ENCODE measurements at places on chromosomes 4 and X.

GRCh38 chrX:10233173-10233572, 76.4 kb downstream of the CLCN4 start:
- no peak for DNase-seq

DNA sequence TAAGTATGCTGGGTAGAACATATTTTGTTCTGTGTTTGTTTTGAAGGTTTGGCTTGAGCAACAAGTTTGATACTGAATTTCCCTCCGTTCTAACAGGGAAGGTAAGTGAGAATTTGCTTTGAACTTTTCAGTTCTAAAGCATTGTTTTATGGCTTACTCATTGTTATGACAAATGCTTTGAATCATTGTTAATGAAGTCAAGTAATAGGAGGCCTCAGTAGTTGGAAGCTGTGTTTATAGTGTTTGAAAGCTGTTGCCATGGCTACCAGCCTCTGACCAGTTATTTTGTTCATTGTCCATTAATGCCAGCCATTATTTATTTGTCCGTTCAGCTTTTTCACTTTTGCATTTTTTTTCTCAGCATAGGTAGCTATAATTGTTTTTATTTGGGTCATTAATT, 14.4 kb downstream of the CHIC1 start:
- DNase-seq, result no peak

DNA sequence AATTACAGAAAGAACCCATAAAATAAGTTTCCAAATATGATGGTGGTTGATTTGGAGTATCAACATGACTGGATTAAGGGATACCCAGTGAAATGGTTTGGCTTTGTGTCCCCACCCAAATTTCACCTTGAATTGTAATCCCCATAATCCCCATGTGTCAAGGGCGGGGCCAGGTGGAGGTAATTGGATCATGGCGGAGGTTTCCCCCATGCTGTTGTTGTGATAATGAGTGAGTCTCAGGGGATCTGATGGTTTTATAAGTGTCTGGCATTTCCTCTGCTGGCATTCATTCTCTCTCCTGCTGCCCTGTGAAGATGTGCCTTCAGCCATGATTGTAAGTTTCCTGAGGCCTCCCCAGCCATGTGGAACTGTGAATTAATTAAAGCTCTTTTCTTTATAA, 39.1 kb downstream of the WDFY3 start:
- no peak for DNase-seq

DNA sequence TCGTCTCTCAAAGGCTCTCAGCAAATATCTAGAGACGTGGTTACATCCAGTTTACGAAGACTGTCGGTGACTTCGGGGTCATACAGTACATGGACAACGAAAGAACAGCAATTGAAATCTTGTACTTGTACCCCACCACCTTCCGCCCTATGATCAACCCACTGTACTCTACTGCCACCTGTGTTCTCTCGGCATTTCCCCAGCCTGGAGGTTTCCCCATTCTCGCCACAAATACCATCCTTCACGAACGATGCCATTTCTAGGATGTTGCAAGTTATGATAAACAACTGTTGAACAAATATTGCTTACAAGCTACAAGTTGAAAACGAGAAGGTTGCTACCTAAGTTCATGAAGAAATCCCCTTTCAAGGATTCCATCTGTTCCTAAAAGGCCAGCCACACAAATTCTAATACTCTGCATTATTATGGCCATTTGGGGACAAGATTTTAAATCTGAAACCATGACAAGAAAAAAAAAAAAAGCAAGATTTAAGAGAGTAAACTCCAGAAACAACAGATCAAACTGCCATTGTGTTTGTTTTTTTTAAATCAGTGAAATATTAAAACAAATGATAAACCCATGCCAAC, 1.6 kb downstream of the APBB2 start:
- peak; percentile 79 for DNase-seq

- peak; percentile 30 for DNase-seq
Measured at GRCh38 chrX:107715331-107716117, 60.1 kb downstream of the TSC22D3 start.

DNA sequence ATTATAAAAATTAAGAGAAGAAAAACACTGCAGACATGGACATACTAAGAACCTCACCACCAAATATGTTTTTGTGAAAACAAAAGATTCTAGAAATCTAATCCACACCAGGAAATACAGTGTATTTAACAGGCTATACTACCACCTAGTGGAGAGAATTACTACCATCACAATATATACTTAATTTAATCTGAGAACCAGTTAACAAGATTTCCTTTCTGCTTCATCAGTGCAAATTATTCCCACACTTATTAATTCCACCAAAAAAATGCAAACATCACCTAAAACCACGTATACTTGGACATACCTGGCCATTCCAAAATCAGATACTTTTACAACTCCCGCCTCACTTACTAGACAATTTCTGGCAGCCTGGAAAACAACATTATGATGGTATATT, 7.0 kb upstream of the TXK start:
- DNase-seq, result peak; percentile 61

DNA sequence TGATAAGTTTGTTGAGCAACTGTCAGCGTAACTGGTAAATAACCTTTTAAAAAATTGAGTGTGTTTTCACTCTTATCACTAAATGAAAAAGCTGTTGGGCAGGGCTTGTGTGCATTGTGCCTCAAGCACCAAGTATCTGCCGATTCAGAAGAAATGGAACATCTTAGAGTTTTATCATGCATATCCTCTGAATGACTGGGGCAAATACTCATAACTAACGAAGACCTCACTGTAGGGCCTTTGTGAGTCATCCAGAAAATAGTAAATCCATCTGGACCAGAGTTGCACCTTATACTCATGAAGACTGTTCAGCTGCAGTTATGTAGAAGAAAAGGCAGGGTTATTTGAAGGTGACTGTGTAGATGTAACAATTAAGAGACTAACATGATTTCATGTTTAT, 222.1 kb downstream of the CAMK2D start:
- DNase-seq, result no peak

GRCh38 chr4:145315811-145316225, 135.4 kb upstream of the OTUD4 start:
- no peak for DNase-seq

DNA sequence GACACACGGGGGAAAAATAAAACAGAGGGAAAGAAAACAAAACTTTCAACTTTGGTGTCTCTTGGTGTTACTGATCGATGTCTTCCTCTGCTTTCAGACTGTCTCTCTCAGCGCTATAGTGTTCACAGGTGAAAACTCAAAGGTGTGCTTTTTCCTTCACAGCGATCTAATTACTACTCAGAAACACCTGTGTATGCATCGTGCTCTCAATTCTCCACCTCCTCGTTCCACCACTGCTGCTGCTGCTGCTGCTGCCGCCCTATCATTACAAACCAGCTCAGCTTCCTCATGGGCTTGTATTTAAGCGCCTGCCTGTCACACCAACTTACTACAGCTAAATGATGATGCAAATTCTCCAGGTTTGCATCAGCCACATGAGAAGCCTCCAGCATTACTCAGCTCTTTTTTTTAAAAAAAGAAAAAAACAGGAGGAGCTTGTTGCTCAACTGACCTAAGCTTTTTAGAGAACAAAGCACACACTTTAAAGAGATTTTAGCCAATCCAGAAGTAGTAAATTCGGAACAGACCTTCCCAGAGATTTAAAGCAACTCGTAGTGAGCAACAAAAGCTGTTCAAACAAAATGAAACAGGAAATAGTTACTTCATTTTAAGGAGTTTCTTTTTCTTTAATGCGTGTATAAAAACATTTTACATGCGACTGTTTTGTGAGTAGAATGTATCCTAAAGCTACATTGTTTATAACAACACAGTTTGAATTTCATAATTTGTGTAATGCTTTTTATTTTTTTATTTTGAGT, at the start of gene SLC7A11:
Gene SLC7A11, minus strand, starts transcription at position 274 of the 758 bp plus-strand sequence. CDS start 280 bp downstream, outside the sequence.
- peak; percentile 97 for DNase-seq

DNA sequence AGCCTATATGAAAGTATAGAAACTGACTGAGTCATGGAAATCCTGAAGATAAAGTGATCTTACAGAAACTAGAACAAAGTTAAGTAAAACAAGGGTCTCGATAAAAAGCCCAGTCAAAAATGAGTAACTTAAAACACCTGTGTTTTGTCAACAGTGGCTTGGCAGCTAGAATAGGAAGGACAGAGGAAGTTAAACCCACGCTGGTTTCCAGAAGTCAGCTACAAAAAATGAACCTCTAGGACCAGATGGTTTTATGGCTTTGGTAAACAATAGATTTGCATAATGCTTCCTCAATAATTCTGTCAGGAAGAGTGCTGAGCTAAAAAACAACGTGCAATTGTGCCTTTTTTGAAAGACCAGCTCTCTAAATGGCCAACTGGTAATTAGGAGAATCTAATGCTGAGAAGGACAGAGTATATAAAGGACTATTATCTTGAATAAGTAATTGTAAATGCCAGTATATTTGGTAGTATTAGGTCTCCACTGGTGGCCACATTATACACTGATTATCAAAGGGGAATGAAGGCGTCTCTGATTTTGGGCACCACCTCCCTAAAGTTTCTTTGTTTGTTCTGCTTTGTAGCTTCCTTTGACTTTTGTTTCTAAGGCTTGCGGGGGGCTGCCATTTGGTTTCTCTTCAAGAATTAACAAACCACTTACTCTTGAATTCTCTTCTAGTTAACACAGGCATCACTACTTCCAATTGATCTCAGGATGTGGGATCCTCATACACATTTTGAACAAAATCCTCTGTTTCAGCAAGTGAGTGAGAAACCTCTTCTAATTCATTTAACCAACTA, 72.2 kb upstream of the PPP3CA start:
- DNase-seq, result peak; percentile 73

DNA sequence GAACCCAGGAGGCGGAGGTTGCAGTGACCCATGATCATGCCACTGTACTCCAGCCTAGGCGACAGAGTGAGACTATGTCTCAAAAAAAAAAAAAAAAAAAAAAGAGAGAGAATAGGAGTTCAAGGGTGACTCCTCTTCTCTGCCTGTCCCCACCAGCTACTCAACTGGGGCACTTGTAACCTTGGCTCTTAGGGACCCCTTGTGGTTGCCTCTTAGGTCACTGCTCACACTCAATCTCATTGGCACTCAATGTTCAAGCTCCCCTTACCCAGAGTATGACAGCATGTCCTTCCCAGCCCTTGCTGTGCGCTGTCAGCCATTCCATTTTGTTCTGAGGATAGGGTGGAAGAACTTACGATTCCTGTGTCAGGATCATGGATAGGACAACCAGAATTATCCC, 82.4 kb upstream of the BEND4 start:
- DNase-seq, result peak; percentile 27

DNA sequence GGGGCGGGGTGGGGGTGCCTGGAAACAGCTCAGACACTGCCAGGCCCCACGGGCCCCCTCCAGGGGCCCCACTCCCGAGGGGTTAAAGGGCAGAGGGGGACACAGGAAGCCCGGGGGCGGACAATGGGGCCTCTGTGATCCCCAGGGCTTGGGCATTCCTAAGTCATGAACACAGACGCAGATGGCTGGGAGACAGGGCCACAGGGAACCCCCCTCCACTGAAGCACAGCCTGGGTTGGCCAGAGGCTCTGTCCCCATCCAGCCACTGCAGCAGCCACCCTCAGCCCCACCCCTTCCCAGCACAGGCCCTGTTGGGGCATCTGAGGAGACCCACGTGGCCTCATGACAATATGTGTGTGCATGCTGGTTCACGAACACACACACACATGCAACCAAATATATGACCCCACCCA, 3.9 kb downstream of the L1CAM start:
- DNase-seq, result no peak

DNA sequence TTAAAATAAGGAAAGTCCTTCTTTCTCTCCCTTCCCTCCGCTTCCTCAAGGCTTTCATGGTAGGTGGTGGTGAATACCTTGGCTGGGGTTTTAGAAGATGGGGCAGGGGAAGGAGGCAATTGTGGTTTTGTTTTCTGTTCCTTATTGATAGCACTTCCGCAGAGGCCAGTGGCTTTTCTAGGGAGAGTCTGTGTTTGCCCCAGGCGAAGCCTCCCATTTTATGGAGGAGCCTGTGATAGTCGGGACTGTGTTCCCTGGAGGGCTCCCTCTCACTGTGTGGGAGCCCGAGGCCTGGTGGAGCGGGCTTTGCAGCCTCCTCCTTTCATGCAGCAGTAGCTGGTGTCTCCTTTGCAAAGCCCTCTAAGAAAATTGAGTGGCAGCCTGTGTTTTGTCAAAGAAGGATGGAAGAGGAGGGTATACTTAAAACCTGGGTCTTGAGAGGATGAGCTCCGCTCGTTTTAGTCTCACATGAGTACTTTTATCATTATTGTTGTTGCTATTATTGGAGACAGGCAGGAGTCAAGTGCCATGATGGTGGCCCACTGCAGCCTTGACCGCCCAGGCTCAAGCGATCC, 29.8 kb upstream of the STOX2 start:
- DNase-seq, result no peak

DNA sequence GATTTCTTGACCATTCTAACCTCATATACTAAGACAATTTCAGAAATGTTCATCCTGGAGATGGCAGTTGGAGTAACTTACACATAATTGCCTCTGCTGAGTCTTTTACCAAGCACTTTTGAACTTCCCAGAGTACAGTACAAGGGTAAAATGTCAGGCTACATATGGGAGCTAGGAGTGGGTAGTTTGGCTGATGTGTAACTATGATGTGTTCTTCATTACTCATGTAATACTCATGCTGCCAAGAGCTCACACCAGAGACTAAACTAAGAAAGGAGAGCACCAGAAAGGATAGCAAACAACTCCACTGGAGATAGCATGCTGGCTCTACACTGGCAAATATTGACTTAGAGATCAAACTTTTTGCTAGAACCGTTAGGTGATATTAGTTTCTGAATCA, 194.0 kb downstream of the PDGFRA start:
- DNase-seq, result no peak

DNA sequence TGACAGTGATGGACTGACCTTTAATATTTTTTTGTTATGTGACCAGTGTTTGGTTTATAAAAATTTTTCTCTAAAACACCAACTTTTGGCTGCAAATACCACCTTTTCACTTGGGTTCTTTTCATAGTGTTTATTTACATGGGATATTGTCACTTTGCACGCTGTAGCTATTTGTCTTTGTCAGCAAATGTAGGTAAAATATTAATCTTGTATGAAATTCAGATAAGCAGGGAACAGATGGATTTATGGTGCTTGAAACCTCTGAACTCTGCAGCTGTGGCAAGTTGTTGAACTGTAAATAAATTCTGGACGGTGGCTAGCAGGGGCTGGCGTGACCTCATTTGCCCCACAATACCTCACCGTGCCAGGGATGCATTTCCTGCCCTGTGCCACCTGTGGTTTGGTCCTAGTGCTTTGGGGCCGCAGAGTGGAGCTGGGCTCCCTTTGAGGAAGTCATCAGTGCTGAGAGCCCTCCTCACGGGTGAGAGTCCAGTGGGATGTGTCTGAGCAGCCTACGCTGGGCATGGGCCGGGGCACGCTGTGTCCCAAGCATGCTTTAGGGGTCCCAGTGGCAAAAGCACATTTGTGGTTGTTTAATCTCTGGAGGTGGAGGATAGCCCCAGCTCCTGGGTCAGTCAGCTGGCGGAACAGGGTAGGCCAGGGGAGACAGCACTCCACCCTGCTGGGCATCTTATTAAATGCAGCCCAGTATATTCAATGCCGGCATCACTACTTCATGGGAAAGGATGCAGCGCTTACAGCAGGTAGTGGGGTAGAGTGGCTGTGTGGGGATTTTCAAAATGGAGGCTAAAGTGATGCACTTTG, 108.6 kb downstream of the TBL1X start:
- no peak for DNase-seq

DNA sequence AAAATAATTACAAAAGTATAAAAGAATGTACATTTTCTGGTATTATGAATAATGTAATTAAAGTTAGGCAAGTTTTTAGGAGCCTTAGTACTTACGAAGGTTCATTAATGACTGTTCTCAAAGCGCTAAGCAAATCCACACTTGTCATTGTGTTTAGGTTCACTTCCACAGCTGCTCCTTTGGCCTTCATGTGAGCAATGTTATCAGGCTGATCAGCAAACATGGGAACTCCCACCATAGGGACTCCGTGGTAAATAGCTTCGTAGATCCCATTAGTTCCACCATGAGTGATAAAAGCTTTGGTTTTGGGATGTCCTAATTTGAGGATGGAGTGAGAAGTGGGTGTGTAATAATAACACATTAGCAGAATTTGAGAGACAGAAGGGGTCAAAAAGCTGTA, 45.1 kb downstream of the UGT2A2 start:
- DNase-seq, result no peak
